Body of pancreas (tissue), 4 donors: ENCODE measurements at places on chromosomes 5 and 9.

GRCh38 chr5:142544071-142544753, 141.7 kb downstream of the FGF1 start:
- no peak for DNase-seq

DNA sequence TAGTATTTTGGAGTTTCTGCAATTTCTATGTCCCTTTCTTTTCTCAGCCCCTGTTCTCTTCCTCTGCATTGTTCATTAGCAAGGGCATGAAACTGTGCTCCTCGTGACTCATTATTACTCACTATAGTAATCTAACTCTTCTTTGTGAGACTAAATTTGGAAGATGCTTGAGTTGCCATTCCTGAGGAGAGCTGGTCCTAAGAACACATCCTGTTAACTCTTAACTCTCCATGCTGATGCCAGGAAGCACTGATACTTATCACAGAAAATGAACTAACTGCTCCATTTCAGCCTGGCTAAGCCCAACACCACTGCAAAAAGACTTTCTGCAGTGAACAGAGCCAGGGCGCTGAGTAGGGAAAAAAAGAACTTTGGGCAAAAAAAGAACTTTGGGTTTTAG, 10.6 kb upstream of the CSNK1A1 start:
- peak; percentile 17 for DNase-seq

DNA sequence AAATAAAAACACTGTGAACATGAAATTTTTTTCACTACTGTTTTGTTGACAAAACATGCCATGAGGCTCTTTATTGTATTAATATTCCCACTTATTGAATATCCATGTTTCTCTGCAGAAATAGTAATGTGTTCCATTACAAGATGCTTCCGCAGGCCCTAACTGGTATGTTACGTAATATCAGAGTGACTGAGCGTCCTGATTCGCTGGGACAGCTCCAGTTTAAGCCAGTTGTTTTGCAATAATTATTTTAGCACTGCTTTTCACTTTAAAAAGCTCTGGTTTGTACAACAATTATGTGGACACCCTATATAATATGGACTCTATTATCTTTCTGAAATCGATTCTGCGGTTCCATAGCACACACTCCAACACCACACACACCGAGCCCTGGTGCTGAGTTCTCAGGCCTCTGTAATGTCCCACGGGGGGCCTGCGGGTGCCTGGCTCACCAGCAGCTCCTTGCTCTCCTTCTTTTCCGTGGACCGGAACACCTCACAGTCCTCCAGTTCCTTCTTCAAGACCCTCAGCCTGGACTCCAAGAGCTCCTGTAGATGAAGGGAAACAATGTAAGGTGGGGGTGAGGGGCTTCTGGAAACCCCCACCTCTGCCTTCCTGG, 1.8 kb downstream of the TRIM7 start:
- no peak for DNase-seq

DNA sequence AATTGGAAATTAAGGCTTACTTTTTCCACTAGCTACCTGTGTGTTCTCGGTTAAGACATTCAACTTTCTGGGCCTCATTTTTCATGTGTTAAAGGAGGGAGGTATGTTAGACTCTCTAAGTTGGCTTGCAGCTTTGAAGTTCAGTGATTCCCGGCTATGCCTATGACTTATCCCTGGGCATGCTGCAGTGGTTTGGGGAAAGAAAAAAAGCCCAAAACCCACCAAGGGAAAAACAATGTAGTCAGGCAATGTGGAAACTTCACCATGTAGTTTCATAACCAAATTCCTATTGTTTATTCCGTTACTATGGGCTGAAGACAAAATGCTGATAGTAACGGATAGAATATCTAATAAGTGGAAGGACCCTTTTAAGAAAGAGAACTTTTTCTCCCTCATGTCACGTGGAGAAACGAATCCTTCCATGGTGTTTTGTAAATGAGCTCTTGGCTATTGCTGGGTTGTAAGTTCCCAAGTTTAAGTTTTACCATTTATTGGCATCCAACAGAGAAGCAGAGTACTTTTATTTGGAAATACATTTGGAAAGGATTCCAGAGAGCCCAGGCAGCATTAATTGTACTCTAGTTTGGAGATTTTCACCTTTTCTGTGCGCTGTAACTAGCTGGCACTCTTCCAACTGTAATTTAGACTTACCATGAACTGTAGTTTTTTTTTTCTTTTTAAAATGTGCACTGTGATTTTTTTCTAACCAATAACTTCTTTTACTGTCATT, 84.9 kb upstream of the MPDZ start:
- no peak for DNase-seq

- DNase-seq: no peak
Observed at GRCh38 chr5:66840511-66841013, 244.4 kb downstream of the MAST4 start.
